Cortex of kidney (tissue), 1 donor: ENCODE measurements at places on chromosomes 16 and 17.

- DNase-seq, result no peak
Measured at GRCh38 chr17:307741-308507, 44.7 kb downstream of the RPH3AL start.

DNA sequence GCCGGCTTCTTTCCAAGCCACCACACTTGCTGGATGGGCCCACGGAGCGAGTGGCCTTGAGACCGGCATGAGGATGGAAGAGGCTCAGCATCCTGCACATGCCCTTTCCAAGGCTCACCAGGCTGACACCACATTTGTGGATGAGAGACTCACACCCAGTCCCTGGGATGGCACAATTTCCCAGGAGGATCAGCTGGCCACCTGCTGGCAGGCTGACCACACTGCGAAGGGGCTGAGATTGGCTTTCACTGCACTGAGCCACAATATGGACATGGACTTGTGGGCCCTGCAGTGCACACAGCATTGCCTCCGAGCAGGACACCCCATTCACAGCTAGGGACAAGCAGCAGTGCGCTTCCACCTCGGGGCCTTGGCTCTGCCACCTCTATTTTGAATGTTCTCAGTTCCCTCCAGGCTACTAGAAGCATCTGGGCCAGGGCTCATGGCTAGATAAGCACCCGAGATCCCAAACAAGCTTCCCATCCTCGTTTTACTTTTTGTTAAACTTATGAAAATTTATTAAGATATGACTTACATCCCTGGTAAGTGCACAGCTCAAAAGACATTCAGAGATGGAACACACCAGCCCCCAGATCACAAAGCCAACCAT lies 25.3 kb upstream of the KSR1 start:
- DNase-seq, result no peak

DNA sequence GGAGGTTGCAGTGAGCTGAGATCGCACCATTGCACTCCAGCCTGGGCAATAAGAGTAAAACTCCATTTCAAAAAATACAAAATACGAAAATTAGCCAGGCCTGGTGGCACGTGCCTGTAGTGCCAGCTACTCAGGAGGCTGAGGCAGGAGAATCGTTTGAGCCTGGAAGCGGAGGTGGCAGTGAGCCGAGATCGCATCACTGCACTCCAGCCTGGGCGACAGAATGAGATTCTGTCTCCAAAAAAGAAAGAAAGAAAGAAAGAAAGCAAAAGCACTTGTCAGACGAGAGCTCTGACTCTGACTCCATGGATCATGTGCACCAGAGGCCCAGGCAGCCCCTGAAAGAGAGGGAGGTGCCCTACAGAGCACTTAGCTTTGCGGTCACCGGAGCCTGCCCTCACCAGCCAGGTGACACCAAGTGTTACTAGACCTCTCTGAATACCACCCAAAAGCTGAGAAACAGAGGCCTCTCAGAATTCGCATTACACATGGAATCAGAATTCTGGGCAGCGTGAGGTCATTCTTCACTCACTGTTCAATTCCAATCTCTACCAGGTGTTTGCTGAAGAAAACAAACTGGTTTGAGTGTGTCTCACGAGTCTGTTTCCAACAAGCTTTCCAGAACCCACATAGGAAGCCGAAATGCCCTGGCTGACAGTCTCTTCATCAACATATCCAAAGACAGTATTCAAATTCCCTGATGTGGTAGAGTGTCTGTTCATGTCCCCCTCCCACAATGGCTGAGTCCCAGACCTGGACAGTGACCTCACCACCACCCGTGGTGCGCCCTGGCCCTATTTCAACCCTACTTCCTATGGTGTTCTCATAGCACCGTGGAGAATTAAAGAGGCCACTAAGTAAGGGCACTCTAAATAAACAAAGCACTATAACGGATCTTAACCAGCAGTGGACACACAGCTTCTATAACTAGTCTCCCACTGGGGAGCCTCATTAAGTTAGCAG lies 1.5 kb downstream of the FLCN start:
- no peak for DNase-seq

- no peak for DNase-seq
Measured at GRCh38 chr16:54180421-54181359, 105.9 kb downstream of the IRX3 start.

DNA sequence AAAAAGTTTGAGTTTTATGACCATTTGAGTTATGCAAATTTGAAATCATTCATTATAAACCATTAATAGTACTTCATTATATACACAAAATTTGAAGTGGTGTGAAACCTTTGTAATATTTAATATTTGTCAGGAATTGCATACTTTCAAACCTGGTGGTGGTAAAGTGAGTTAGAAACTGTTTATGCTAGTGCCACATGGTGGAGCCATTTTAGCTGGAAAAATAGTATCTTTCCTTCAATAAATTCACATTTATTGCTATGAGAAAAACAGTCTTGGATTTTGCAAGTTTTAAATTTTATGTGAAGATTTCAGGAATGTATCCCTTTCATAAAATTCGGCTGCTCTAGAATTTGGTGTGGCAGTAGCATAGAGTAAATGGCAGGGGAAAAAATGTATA lies 7.3 kb upstream of the BLMH start:
- no peak for DNase-seq

DNA sequence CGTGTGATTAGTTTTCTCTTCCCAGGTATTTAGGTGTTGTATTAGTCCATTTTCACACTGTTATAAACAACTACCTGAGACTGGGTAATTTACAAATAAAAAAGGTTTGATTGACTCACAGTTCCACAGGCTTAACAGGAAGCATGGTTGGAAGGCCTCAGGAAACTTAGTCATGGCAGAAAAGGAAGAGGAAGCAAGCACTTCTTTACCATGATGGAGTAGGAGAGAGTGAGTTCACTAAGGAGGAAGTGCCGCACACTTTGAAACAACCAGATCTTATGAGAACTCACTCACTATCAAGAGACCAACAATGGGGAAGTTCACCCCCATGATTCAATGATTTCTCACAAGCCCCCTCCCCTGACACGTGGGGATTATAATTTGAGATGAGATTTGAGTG lies 1343.7 kb upstream of the GOT2 start:
- no peak for DNase-seq

DNA sequence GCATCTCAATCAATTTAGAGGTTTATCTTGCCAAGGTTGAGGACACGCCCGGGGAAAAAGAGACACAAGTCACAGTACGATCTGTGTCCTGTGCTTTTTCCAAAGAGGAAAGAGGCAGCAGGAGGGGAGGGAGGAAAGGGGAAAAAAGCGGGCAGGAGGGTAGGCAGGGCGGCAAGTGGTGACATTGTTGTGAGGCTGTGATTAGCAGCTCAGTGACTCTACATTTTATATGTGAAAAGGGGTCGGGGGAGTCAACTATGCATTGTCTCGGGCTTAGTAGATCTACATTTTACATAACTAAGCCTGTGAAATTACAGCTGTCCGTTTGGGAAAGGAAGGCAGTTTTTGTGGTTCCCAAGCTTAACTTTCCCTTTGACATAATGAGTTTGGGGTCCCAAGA lies 22.2 kb upstream of the RIPOR1 start:
- no peak for DNase-seq

DNA sequence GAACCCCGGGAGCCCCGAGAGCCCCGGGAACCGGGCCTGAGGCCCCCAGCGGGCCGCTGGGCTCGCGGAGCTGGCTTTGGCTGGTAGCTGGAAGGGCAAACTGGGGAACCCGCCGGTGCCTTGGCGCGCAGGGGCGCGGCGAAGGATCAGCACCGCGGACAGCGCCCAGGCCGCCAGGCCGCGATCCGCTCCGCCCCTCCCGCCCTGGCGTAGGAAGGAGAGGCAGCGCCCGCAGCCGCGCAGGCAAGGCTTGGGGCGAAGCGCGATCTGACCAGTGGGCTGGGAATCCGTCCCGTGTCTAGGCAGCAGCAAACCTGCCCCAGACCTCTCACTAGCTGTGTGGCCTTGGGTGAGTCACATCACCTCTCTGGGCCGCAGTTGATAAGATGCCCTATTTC lies 331 bp upstream of the CCDC92B start:
- DNase-seq, result no peak

- no peak for DNase-seq
Measured at GRCh38 chr17:36212966-36213365, 2.1 kb downstream of the CCL4L2 start.

GRCh38 chr16:23950291-23950894 lies 114.6 kb downstream of the PRKCB start:
- no peak for DNase-seq

- no peak for DNase-seq
Measured at GRCh38 chr17:75344666-75345065, 55.4 kb upstream of the SLC25A19 start.

GRCh38 chr17:77209330-77209748 lies 68.6 kb downstream of the SEC14L1 start:
- DNase-seq, result no peak
